RWPE2 (cell line): ENCODE measurements at places on chromosomes 4 and X.
A peak's percentile ranks its signal among the peaks of the same experiment; 100 is the strongest.

- no peak overlapping the region for H3K27ac ChIP-seq
- H3K4me3 ChIP-seq: no peak overlapping the region
- H3K4me1 ChIP-seq: no peaks in the 10 kb centered on the region
- DNase-seq: no peak
- no peaks in the 10 kb centered on the region for H3K27me3 ChIP-seq
These were observed 22.1 kb downstream of the DGKK start for GRCh38 chrX:50448565-50448964.

GRCh38 chrX:115021121-115021520 lies 3.7 kb upstream of the IL13RA2 start:
- peaks cover 27% of the 10 kb centered on the region for H3K4me1 ChIP-seq
- no peaks in the 10 kb centered on the region for H3K36me3 ChIP-seq
- peak overlapping the region; percentile 80 for H3K27ac ChIP-seq
- DNase-seq: no peak
- no peaks in the 10 kb centered on the region for H3K27me3 ChIP-seq

DNA sequence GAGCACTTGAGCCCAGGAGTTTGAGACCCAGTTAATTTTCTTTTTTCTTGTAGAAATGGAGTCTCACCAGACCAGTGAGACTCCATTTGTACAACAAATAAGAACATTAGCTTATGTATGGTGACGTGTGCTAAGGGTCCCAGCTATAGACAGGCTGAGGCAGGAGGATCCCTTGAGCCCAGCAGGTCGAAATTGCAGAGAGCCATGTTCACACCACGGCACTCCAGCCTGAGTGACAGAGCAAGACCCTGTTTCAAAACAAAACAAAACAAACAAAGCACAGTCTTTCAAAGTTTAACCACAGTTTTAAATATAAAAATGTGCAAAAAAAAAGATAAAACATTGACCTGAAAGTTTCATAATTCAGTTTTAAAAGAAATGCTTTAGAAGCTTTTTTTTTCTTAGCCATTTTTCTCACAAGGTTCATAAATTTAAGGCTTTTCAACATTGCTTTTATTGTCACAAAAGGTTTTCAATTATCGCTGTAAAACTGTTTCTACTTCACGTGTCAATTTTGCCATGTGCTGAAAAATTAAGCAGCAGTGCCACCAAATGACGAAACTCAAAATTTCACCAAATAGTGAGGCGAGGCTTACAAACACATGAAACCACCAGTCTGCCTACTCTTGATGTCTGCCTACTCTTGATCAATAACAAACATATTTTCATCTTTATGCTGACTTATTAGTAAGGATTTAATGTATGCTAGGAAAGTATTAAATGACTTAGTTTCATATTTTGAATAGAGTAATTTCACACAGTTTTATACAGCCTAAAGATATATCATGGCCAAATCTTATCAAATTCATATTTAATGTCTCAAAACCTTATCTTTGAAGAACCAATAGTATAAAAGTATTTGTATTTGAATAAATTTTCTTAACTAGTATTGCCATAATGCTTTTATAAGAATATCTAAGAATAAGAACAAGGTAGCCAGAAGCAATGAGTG lies 126.3 kb downstream of the NEK1 start:
- no peak overlapping the region for H3K27ac ChIP-seq
- H3K4me1 ChIP-seq: no peaks in the 10 kb centered on the region
- H3K27me3 ChIP-seq: no peaks in the 10 kb centered on the region
- H3K36me3 ChIP-seq: peaks cover 3% of the 10 kb centered on the region
- DNase-seq: no peak

DNA sequence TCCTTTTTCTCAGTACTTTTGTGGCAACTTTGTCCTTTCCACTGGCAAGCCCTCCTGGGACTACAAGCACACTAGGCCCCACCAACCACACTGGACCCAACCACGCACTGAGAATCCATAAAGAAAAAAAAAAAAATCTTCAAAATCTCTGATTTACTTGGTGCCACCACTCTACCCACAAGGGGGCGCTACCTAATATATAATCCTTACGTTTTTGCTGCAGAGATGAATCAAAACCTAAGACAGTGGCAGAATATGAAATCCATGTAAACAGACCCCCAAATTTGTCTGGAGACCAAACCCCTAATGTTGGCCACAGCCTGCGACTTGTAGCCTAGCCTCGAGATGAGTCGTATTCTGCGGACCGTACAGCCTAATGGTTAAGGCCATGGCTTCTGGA lies 63.5 kb upstream of the ARHGAP36 start:
- H3K4me3 ChIP-seq: no peak overlapping the region
- no peak for DNase-seq
- H3K4me1 ChIP-seq: no peaks in the 10 kb centered on the region
- H3K27me3 ChIP-seq: no peaks in the 10 kb centered on the region
- no peak overlapping the region for H3K27ac ChIP-seq
- no peaks in the 10 kb centered on the region for H3K36me3 ChIP-seq

- H3K4me3 ChIP-seq: no peak overlapping the region
- H3K4me1 ChIP-seq: peaks cover 23% of the 10 kb centered on the region
- no peak for DNase-seq
- no peaks in the 10 kb centered on the region for H3K36me3 ChIP-seq
These were observed 100.9 kb upstream of the TBC1D9 start for GRCh38 chr4:140857111-140857510.

DNA sequence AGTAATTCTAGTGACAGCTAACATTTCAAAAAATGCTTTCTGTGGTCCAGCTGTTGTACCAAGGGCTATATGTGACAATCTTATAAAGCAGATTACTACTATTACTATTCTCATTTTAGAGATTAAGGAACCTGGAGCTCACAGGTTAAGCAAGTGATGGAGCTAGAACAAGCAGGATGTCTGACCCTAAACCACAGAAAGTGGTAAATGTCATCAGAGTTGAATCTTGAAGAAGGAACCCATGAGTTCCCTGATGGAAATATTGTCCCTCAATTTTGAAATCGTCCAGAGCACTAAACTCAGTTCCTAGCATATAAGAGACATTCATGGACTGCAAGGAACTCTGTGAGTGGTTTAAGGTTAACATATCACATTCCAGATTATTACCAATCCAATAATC lies 214.0 kb downstream of the APBB2 start:
- H3K4me1 ChIP-seq: peaks cover 24% of the 10 kb centered on the region
- peak overlapping the region; percentile 94 for H3K27ac ChIP-seq
- no peak overlapping the region for H3K4me3 ChIP-seq
- DNase-seq: no peak

- no peak overlapping the region for H3K27ac ChIP-seq
- no peaks in the 10 kb centered on the region for H3K4me1 ChIP-seq
- DNase-seq: no peak
- H3K27me3 ChIP-seq: no peaks in the 10 kb centered on the region
- H3K36me3 ChIP-seq: no peaks in the 10 kb centered on the region
- H3K4me3 ChIP-seq: no peak overlapping the region
These were observed 120.5 kb upstream of the MAP9 start for GRCh38 chr4:155497306-155497705.

DNA sequence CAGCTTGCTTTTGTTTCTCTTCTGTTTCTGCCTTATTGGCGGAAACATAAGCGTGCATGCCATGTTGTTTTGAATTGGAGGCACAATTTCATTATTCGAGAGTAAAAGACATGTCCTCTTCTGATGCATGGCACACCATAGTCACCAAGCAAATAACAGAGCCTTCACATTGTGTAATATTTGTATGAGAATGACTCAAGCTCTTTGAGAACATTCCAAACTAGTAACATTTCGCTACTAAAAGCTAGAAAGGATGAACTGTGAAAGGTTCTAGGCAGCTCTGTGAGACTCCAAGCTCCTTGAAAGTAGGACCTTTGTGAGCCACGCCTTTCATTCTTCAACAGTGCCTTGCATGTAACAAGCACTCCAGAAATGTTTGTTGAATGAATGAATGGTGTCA lies 9.2 kb upstream of the ANXA3 start:
- peak overlapping the region; percentile 54 for H3K27ac ChIP-seq
- no peaks in the 10 kb centered on the region for H3K27me3 ChIP-seq
- H3K4me3 ChIP-seq: no peak overlapping the region
- peaks cover 38% of the 10 kb centered on the region for H3K4me1 ChIP-seq
- DNase-seq: no peak

- H3K4me1 ChIP-seq: no peaks in the 10 kb centered on the region
- DNase-seq: peak; percentile 10
- peaks cover 23% of the 10 kb centered on the region for H3K27me3 ChIP-seq
- no peaks in the 10 kb centered on the region for H3K36me3 ChIP-seq
These were observed 79.9 kb downstream of the CPZ start for GRCh38 chr4:8672486-8672885.

- DNase-seq: no peak
- H3K4me3 ChIP-seq: no peak overlapping the region
- H3K27ac ChIP-seq: no peak overlapping the region
- H3K4me1 ChIP-seq: no peaks in the 10 kb centered on the region
These were observed 3.3 kb downstream of the ITIH6 start for GRCh38 chrX:54794795-54795194.

- no peak for DNase-seq
- H3K27me3 ChIP-seq: no peaks in the 10 kb centered on the region
- H3K4me1 ChIP-seq: no peaks in the 10 kb centered on the region
These were observed 147.2 kb downstream of the SPCS3 start for GRCh38 chr4:176467001-176467400.

DNA sequence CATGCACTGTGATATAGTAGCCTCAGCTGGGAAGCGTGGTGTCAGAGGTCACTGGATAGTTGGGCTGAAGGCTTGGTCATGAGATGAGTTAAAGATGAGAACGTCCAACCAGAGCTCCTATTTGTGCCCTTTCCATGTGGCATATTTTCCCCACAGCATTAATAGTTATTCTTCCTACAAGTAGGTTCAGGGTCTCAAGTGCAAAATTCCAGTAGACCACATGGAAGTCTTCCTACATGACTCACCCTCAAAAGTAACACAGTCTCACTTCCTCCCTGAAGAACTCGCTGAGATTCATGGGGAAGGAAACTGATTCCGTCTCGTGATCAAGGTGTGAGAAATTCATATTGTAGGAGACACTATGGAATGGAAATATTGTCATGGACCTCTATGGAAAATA lies 1212.5 kb upstream of the PRKX start:
- no peak for DNase-seq
- no peaks in the 10 kb centered on the region for H3K4me1 ChIP-seq
- H3K27ac ChIP-seq: no peak overlapping the region
- no peak overlapping the region for H3K4me3 ChIP-seq
- H3K36me3 ChIP-seq: no peaks in the 10 kb centered on the region

DNA sequence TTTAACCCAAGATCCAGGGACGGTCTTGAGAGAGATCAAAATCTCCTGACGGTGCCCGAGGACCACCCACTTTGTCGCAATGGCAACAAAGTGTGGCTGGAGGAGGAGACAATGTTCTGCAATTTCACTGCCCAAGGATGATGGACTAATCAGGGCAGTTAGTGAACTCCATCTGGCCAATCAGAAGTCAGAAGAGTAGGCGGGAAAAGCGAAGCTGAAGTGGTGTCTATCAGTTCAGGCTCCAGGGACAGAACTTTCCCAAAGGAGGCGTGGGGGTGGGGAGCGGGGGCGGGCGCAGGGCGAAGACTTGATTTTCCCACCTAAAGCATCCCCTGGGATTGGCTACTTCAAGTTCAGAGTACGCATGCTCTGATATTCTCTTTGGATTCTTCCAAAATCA lies 25.6 kb downstream of the SPACA5B start:
- no peaks in the 10 kb centered on the region for H3K27me3 ChIP-seq
- H3K4me1 ChIP-seq: no peaks in the 10 kb centered on the region
- H3K36me3 ChIP-seq: no peaks in the 10 kb centered on the region
- DNase-seq: no peak
- no peak overlapping the region for H3K4me3 ChIP-seq

GRCh38 chr4:102036619-102037376 lies 246.3 kb downstream of the BANK1 start:
- no peak overlapping the region for H3K4me3 ChIP-seq
- H3K4me1 ChIP-seq: no peaks in the 10 kb centered on the region
- H3K27me3 ChIP-seq: no peaks in the 10 kb centered on the region
- no peak overlapping the region for H3K27ac ChIP-seq
- no peak for DNase-seq
- no peaks in the 10 kb centered on the region for H3K36me3 ChIP-seq

DNA sequence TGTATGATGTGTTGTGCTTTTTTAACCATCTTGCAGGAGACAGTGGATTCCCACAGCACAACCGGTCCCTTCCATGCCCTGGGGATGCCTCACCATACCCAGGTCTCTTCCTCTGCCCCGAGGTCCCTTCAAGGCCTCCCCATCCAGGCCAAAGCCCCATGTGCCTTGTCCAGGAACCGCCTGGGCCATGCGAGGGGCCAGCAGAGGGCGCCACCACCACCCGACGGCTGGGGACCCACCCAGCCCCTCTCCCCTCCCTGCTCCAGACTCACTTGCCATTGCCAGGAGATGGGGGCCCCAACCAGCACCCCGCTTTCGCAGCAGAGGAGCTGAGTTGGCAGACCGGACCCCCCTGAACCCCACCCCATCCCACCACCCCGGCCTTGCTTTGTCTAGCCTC lies 485.5 kb downstream of the TRAM1L1 start:
- H3K36me3 ChIP-seq: no peaks in the 10 kb centered on the region
- no peaks in the 10 kb centered on the region for H3K27me3 ChIP-seq
- no peak overlapping the region for H3K4me3 ChIP-seq
- no peaks in the 10 kb centered on the region for H3K4me1 ChIP-seq
- DNase-seq: no peak

DNA sequence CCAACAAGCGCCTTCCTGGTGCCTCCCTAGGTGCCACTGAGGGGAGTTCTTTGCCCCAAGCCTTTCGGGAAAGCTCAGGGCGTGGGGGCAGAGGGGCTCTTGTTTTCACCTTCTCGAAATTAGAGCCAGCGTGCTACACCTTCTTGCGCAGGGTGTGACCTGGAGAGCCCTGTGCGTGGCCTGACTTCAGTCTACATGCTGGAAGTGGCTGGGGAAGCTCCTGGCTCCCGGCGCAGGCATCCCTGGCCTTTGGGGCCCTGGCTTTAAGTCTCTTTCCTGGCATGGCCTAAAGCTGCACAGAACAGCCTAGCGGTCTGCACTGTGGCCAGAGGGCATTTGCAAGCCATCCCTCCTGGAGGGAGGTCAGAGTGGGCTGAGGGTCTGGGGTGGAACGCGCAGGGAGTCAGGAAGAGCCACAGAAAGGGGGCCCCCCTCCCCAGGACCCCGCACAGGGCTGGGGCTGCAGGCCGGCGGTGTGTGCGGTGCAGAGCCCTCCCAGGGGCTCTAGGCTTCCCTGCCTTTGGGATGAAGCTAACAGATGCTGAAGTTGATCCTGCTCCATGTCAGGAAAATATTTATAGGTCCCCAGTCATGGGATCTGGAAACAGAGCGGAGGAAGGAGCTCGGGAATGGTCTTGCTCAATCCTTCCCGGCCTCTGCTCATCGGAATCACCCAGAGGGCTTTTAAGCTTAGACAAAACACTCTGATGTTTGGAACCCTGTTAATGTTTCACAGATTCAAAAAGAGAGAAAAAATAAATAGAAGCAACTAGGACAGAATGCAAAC lies 781 bp upstream of the SPON2 start:
- peaks cover 37% of the 10 kb centered on the region for H3K27me3 ChIP-seq
- no peaks in the 10 kb centered on the region for H3K36me3 ChIP-seq
- no peak overlapping the region for H3K4me3 ChIP-seq
- no peaks in the 10 kb centered on the region for H3K4me1 ChIP-seq

DNA sequence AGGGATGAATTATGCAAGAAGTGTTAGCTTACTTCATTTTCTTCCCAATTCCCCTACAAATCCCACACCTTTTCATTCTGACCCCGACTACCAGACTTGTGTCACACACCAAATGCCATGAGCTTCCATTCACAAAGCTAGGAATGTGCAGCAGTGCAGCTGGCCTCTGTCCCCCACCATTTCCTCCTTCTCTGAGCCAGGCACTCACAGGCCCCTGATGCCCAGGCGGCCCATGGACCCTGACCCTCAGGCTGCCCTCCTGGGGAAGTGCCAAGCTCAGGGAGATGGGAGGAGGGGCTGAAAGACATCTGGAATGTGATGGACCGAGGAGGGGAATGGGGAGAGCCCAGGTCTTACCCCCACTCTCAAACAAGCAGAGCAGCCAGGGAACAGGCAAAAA lies 67.0 kb upstream of the BCOR start:
- H3K27me3 ChIP-seq: no peaks in the 10 kb centered on the region
- no peak overlapping the region for H3K4me3 ChIP-seq
- H3K27ac ChIP-seq: no peak overlapping the region
- no peak for DNase-seq
- H3K36me3 ChIP-seq: no peaks in the 10 kb centered on the region
